ENCODE measurements at places on chromosomes 5 and 9.

DNA sequence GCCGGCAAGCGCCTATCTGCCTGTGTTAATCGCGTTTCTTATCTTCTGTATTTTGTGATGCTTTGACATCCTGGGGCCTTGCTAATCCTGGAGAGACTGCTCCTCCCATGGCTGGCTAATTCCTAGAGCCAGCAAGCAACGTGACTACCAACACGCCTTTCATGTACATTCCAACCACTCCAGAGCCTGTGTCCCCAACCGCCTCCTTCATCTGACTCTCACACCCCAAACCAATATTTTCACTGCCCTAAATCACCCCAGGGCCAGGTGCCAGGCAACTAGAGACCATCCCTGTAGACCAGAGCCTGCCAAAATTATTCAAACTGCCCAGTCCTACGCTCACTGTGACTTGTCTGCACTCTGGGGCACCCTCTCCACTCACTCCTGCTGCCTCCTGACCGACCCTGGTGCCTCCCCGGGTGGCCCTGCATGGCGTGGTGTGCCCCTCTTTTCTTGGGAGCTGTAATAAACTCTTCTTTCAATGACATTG lies 50.5 kb upstream of the COL5A1 start:
- DNase-seq = no peak

- no peak for DNase-seq
Observed at GRCh38 chr5:83844449-83845068, 123.9 kb upstream of the HAPLN1 start.

DNA sequence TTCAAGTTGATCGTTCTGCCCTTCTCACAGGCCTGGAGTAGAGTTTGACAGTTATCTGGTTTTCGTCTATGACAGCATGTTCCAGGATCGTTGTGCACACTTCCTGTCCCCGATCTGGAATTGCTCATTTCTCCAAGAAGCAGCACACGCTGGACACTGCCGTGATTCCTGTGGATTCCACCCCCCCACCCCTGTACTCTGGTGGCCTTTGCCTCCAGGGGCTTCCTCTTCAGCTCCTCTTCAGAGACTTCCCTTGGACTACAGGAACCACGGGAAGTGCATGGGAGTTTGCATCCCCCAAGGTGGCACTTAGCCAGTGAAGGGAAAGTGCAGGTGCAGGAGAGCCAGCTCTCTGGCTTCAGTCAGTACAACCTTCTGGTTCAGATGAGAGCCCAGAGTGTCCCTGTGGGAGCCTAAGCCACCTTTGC lies 160.7 kb downstream of the CACNA1B start:
- no peak for DNase-seq

GRCh38 chr9:129113645-129114304 lies 2.6 kb downstream of the PTPA start:
- no peak for DNase-seq

DNA sequence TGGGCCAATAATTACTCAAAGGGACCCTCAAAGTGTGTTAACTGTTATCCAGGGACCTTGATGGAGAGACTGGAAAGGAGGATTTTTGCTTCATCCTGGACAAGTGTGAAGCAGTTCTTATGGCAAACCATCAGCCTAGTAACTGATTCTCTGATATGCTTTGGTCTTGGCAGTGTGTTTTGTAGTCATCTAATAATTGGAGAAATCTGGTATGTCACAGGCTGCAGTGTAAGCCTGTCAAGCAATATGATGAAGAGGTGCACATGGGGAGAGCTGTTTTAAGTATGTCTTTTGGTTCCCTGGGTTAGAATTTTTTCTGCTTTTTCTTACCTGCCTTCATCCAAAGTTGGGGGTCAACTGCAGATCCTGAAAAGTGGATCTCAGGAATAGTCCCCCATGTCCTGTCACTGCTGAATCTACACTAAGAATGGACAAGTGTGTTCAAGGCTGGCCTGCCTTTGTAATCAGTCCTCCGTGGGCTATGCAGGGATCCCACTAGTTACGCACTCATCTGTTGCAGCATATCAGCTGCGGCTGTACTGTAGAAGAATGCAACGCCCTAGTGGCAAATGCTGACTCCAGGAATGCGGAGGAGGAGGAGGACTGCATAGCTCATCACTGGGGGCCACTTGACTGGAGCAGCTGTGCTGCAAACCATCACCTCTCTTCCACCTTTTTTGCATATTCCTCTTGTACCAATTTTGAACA lies 1.9 kb downstream of the SPTAN1 start:
- DNase-seq = no peak

GRCh38 chr5:32522429-32523143 lies 62.8 kb upstream of the SUB1 start:
- no peak for DNase-seq

GRCh38 chr5:168843277-168844015 lies 264.3 kb upstream of the PANK3 start:
- no peak for DNase-seq

DNA sequence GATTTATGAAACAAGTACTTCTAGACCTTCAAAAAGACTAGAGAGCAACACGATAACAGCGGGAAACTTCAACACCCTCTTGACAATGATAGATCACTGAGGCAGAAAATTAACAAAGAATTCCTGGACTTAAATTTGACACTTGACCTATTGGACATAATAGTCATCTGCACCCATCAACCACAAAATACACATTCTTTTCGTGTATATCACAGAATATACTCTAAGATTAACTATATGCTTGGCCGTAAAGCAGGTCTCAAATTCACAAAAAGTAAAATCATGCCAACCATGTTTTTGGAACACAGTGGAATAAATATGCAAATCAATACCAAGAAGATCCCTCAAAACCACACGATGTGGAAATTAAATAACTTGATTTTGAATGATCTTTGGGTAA lies 559.4 kb downstream of the DNAH5 start:
- no peak for DNase-seq

DNA sequence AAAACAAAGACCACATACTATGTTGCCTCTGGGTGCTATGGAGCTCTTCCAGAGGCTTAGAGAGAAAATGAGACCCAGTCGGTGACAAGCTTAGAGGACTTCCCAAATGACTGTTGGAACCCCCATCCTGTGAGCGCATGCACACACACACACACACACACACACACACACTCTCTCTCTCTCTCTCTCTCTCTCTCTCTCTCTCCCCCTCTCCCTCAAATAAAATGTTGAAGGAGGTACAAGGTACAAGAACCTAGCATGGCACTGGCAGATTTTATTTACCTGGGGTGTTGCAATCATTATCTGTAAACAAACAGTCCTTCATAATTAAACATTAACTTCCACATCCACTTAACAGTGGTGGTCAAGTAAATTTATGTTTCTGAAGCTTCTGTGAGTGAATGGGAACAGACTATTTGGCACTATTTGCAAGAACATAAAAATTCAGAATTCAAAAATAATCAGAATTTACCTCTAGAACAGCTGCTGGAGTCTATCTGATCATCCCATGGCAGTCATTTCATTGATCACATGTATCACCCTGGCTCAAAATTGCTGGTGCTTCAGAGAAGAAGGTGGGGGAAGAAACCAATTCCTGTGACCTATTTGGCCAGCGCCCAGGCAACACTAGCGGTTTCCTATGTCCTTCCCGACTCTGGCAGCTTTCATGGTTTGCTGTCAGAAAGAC lies 24.9 kb downstream of the TRPM3 start:
- DNase-seq = no peak

DNA sequence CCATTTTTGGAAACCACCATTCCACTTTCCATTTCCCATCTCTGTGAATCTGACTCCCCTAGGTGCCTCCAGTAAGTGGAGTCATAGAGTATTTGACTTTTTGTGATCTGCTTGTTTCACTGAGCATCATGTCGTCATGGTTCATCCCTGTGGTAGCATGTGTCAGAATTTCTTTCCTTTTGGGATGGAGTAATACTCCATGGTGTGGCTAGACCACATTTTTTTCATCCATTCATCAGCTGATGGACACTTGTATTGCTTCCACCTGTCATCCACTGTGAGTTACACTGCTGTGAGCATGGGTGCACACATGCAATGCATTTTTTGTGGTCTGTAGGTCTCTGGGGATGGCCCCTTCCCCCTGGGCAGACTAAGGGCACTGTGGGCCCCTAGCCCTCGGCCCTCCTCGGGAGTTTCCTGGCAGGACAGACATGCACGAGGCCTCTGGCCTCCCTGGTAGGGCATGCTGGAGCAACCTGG lies 115.9 kb downstream of the GADD45G start:
- no peak for DNase-seq

GRCh38 chr5:136182618-136183017 lies 10.3 kb downstream of the SMIM32 start:
- no peak for DNase-seq

DNA sequence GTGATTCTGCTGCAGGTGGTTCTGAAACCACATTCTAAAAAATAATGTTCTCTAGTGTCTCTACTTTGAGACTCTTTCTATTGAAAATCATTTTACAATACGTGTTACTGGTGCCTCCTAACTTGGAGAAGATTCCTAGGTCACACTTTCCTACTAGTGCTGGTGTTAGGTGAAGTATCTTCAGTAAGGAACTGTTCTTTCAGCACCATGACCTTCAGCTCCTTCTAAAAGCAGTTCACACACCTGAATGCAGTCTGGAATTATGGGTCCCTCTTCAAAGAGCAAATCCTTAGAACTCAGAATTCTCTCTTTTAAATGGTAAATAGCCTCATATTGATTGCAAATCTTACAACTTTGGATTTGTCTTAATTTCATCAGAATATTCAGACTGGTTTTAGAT lies 10.6 kb upstream of the DPYSL3 start:
- DNase-seq = no peak

DNA sequence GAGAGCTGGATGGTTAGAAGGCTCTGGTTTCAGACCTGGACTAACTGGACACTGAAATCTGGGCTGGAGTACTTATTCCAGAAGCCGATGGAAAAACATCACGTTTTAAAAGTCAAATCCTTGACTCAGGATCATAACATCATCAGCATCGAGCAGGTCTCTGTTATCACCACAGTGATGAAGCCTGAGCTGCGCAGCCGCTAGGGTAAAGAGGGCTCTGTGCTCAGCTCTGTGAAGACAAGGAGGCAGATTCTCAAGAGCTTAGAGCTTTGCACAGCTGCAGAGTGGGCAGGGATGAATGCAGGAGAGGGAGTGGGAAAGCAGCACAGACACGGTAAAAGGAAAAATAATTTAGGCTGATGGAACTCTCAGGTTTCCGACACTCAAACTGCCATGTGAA lies 208.8 kb upstream of the TAS2R1 start:
- DNase-seq = no peak

GRCh38 chr9:88524911-88525310 lies 10.1 kb upstream of the NXNL2 start:
- DNase-seq = no peak

DNA sequence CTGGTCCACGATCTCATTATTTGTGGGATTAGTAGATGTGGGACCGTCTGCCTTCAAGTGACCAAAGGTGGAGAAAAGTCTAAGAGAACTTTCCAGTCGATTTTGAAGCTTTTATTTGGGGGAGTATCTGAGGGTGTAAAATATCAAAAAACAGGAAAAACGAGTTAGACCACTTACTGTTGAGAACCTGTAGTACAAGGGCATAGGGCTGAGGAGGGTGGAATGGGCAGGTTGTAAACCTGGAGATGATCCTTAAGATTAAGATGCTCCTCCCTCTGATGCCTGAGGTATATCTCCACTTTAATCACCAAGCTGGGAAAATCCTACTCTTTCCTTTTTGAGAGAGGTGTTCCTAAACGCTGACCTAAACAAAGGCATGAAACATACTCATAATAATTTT lies 32.0 kb upstream of the GTF2H2C start:
- no peak for DNase-seq

- DNase-seq = no peak
Observed at GRCh38 chr5:177445917-177446199, 756 bp upstream of the PRR7 start.

DNA sequence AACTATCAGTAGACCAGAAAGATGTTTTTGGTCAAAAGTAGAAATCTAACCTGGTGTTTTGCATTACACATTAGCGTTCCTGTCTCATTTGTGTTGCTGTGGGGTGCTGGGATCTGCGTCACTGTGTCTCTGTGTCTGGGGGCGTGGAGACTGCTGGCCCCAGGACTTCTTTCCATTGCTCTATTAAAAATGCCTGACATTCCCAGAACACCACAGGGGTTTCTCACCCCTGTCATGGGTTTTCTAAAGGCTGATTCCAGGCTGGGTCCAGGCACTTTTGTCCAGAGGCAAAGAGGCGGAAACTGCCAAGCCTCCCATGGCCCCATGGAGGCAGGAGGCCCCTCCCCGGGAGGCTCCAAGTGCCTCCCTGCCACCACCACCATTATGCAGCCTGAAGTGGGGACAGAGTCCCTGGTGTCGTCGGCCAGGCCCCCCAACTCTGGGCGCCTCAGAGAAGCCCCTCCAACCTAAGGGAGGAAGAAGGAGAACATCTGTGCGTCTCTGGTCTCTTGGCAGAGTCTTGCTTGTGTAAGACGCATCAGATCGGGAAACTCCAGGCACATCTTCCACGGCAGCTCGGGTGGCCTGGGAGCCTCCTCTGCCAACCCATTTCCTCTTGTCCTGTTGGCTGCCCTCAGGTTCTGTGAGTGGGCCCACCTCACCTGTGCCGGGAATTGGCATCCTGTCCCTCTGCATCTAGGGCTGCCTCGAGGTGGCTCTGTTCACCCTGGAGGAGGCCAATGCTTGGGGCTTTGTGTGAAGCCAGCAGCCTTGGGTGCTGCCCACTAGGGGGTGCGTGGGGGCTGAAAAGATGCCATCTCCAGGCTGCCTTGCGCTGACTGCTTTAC lies 13.8 kb upstream of the PLEKHG4B start:
- no peak for DNase-seq

DNA sequence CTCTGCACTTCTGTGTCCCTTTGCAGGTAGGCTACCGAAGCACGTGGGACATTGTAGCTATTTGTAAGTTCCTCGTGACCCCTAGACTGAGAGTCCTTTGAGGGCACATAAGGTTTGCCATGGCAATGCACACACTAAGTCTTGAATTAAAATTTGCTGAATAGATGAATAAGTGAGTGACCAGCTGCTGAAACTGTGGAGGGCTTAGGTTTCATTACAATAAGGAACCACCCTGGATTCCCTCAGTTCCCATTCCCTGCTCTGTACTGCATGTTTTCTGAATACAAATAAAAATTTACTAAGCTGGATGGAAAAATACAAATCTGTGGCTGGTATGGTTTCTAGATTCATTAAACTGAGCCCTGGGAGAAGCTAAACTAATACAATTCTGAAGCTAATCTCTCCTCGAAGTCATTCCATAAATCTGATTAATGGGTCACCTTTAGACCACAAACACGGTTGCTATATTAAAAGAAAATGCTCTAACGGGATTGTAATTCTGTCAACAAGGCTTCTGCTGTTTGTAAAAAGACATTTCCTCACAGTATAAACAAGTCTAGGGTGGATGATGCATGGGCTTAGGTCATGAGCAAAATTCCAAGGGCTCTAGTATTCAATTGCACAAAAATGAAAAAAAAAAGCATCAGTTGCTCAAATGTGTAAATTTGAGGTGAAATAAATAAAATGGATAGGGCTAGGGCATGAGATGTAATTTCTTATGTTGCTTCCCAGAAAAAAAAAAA lies 172.3 kb downstream of the ATP10B start:
- no peak for DNase-seq

- no peak for DNase-seq
Observed at GRCh38 chr9:18662320-18662719, 188.4 kb downstream of the ADAMTSL1 start.

GRCh38 chr5:142254431-142254830 lies 70.4 kb downstream of the SPRY4 start:
- DNase-seq = peak; percentile 26

- no peak for DNase-seq
Observed at GRCh38 chr5:103446813-103447212, 115.8 kb downstream of the NUDT12 start.

GRCh38 chr9:81535542-81536241 lies 153.7 kb downstream of the TLE1 start:
- no peak for DNase-seq
